Posterior vena cava (tissue), 2 donors: ENCODE measurements at places on chromosomes 16 and 17.

GRCh38 chr16:56989988-56990387 lies 631 bp downstream of the NLRC5 start:
- no peak for DNase-seq

- DNase-seq: no peak
Measured at GRCh38 chr16:10612649-10613179, 32.3 kb upstream of the EMP2 start.

GRCh38 chr17:14150619-14151018 lies 81.3 kb downstream of the COX10 start:
- no peak for DNase-seq

GRCh38 chr16:65121870-65122723 lies at the start of gene CDH11:
Gene CDH11, minus strand, starts transcription at chr16:65122063. Its CDS starts 117,194 bp downstream, at chr16:65004869.
- DNase-seq: peak; percentile 88

DNA sequence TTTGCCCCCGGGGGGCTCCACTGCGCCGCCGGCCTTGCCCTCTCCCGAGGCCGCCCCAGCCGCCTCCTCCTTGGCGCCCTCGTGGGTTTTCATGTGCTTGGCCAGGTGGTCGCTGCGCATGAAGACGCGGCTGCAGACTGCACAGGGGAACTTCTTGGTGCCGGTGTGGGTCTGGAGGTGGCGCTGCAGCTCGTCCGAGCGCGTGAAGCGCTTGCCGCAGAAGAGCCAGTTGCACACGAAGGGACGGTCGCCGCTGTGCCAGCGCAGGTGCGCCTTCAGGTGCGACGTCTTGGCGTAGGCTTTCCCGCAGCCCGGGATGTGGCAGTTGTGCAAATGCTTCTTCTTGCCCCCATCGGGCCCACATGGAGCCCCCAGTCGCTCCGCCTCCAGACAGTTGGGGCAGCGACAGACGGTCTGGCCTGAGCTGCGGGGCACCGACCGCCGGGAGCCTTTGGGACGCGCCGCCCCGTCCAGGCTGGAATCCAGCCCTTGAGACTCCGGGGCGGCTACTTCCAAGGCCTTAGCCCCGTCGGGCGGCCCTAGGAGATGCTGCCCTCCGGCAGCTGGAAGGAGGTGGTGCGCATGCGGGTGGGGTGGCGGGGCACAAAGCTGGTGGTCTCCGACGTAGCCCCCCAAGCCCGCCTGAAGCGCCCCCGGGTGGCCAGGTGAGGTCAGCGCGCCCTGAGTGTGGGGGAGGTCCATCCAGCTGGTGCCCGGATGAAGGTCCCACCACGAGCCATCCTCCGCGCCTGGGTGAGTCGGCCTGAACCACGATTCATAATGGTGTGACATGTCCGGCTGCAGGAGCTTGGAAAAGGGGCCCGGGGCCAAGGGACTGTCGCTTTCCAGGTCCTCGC lies 3.4 kb downstream of the SP6 start:
- no peak for DNase-seq

DNA sequence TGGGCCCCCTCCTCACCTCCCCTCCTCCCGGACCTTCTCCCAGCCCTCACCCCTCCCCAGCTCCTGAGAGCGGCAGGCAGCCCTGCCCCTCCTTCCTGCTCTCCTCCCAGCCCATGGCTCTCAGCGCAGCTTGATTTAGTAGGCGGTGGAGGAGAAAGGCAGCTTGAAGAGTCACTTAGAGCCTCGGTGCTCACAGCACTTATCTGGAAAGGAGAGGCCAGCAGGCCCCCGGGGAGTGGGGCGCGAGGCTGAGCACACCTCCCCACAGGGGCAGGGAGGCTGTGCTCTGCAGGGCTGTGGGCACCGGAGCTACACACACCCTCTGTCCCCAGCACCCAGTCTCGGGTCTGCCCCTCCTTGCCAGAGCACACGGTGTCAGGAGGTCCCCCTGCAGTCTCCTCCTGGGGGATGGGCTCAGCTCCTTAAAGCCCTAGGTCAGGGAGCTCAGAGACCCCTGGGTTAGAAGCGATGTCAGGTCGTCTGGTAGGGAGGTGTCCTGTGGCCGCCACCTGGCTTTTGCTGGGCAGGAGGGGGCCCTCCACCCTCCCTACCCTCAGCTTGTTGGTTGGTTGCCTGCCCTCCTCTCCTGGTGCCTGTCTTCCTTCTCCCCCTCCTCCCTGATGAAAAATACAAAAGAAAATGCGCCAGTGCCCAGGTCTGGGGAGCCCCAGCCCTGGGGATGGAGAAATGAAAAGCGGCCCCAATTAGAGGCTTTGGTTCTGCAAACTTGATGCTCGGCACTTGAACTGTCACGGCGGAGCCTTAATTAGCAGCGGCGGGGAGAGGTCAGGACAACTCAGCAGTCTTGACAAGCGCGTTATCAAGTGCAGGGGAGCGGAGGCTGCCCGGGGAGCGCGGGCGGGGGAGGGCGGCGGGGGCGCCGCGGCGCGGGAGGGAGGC lies 151.1 kb upstream of the GSE1 start:
- no peak for DNase-seq

DNA sequence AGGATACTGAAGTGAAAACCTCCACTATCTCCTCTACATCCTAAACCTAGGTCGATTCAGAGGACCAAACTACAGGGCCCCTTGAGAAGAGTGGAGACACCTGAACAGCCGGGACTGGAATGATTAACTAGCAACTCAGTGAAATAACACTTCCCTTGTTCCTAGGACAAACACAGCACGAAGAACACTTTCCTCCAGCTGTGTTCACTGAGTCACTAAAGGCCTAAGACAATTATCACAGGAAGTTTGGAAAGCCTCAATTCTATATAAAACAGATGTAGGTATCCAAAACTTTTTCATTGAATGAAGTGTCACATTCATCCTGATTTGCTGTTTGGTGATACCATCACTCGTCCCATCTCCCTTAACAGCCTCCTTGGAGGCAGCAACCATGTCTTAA lies 15.5 kb upstream of the CUEDC1 start:
- DNase-seq: no peak

- DNase-seq: peak; percentile 63
Measured at GRCh38 chr17:61479493-61480413, 27.5 kb downstream of the TBX4 start.

DNA sequence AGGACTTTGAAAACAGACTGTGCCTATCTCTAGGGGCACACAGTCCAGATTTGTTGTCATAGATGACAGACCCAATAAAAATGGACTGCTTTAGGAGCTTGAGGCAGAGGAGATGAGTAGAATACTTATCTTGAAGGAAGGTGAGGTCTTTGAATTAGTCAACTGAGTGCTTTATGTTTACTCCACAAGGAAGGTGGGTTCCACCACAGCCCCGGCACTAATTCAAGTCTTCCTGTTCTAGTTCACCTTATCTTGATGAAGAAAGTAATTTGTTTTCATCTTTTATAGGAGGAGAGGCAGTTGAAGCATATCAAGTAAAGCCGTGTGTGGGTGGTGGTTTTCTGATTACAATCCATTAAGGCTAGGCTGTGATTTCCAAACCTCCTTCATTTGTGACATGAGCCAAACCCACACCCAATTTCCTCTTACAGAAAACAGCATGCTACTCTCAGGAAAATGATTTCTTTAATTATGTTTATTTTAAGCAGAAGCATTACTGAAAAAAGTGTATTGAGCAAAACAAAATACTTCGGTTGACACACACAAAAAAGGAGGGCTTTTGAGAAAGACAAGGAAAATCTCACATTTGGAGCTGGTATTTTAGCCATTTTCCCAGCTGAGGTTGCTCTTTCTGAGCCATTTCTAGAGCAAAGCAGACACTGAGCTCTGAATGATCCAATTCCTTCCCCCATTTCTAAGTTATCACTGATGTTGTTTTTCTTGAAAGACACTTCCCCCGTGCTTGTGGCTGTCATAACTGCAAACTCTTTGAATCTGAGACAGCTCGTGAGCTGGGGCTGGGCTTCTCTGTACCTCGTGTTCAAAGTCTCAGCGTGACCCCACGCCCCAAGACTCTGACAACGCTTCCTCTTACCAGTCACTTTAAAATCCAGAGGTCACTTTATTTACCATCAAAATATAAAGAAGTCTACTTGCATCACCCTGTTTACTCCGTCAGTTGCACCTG lies 35.4 kb downstream of the CDRT15 start:
- DNase-seq: no peak

- DNase-seq: no peak
Measured at GRCh38 chr16:48608871-48609651, 919 bp downstream of the N4BP1 start.

GRCh38 chr16:5971106-5971505 lies 873.5 kb upstream of the EEF2KMT start:
- DNase-seq: no peak

DNA sequence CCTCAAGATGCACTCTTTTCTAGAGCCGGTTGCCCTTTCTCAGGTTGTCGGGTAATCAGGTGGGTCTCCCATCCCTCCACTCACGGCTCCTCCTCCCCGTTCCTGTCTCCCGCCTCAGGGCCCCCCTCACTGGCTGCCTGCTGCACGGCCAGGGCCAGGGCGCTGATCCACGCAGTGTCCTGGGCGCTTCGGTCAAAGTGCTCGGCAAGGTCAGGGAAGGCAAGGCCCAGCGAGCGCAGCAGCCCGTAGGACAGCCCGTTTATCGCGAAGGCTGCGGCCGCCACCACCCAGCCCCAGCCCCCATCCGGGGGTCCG lies 753 bp downstream of the SLC16A11 start:
- DNase-seq: no peak
